Islet precursor cell (in vitro differentiated cells): ENCODE measurements at places on chromosomes 12 and 14.

DNA sequence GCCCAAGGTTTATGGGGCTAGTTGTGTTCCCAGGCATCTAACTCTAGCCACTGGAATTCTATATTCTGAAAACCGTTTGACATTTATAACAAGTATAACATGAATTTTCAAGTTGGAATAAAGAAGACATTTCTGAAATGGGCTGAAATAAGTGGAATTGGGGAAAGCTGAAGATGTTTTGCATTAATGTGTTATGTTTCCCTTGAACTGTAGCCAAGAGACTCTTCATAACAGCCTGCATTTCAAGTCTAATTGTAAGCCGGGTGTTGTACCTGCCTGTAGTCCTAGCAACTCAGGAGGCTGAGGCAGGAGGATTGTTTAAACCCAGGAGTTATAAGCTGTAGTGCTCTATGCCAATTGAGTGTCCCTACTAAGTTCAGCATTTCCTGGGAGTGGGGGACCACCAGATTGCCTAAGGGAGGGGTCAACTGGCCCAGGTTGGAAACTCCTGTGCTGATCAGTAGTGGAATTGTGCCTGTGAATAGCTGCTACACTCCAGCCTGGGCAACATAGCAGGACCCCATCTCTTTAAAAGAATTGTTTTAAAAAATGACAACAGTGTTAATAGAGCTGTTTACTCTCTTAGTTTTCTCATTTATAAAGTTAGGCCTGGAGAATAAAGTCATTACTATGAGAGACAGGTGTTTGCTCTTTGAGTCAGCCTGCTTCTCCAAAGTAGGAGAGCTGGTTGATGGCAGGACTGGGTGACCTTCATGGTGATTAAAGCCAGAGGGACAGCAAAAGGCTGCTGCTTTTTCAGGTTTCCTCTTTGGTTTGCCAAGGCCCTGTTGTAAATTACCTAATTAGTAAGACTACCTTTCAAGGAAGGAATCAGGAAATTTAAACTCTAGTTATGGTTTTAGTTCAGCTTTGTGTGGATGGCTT is 483.6 kb upstream of the RGS6 start:
- no peak for DNase-seq

GRCh38 chr12:49949866-49950265 is 671 bp upstream of the AQP2 start:
- DNase-seq: no peak

DNA sequence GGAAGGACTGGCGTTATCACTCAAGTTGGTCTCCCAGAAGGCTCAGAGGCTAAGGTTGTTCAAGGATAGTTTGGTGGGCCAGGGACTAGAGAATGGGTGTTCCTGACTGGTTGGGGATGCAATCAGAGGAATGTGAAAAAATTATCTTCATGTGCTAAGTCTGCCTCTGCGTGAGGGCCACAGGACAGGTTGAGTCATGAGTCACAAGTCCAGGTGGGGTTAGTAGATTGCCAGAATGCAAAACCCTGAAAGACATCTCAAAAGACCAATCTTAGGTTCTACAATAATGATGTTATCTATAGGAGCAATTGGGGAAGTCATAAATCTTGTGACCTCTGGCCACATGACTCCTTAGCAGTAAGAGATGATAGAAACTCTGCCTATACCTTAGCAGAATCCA is 220.1 kb upstream of the EEA1 start:
- peak; percentile 80 for DNase-seq

- no peak for DNase-seq
These were observed 336.4 kb upstream of the E2F7 start for GRCh38 chr12:77401770-77402081.

GRCh38 chr12:50542448-50542847 is 37.7 kb downstream of the DIP2B start:
- no peak for DNase-seq

- no peak for DNase-seq
These were observed 29.1 kb upstream of the ADAM20 start for GRCh38 chr14:70563869-70564268.

DNA sequence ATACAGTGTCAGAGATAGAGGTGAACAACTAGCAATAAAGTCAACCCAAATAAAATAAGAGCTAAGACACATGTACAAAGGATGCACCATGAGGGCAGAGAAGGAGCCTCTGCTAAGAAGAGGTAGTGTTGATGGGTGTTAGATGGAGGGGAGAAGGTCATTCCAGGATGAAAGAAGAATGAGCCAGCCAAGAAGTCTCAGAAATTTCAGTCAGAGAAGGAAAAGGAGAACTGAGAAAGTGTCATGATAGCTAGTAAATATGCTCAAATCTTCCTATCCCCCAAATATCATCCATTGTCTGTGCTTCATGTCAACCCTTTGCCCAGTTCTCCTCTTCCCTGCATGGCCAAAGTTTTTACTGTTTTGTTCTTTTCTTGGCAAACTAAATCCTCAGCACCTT is 225.2 kb upstream of the BTG1 start:
- DNase-seq: no peak

DNA sequence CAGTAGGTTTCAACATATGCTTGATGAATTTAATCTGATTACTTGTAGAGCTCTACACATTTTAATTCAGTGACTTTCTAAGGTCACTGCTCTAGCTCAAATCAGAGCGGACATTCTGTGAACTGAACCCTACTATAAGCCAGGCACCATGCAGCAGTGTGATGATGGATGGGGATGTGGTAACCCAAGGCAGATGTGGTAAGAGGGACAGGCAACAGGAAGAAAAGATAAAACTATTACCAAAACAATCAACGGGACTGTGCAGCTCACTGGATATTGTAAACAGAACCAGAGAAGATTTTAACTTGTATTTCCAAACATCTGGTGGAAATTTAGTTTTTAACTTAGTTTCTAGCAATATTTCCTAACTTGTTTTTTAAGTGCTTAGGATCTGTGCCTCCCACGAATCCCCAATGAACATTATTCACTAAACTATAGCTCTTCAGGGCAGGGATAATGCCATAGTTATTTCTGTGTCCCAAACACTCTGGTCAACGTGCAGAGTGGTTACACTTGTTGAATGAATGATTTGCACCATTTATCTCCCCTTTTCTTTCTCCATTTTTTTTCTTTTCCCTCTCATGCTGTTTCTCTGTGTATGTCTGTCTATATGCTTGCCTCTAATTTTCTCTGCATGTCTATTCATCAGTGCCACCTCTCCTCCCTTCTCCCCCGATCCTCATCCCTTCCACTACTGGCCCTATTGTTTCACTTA is 3.0 kb downstream of the ERO1A start:
- no peak for DNase-seq

- DNase-seq: no peak
These were observed 206.9 kb upstream of the AMIGO2 start for GRCh38 chr12:47286676-47287075.

GRCh38 chr14:91351512-91351862 is 66.1 kb downstream of the CCDC88C start:
- DNase-seq: no peak

DNA sequence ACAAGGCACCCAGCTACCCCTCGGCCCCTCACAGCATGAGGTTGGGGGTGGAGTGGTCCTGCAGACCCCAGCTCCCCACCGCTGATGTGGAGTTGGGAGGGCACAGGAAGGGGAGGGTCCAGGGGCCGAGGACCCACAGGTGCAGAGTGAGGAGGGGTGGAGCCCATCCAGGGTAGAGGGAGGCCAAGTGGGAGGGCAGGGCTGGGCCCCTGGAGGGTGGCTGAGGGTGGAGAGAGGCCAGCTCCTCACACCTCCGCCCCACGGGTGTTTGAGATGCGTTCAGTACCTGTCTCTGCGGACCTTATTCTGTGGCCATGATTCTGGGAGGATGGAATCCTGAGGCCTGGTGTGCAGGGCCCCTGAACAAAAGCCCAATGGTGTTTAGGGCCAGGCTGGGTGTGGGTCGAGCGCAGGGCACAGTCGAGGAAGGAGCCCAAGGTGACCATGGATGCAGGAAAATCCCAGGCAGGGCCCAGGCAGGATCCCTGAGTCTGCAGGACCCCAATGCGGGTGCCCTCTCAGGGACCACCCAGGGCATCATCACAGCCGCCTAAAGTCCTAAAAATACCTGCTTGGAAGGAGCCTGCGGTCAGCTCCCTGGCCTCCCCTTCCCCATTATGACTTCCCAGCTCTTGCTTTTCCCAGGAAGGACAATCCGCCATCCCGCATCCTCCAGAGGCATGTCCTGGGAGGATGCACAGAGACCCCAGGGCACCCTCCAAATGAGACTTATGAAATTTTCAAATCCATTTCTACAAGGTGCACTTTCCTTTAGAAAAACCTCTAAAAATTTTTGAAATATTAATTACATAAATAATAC is 377.1 kb upstream of the SFSWAP start:
- peak; percentile 29 for DNase-seq

DNA sequence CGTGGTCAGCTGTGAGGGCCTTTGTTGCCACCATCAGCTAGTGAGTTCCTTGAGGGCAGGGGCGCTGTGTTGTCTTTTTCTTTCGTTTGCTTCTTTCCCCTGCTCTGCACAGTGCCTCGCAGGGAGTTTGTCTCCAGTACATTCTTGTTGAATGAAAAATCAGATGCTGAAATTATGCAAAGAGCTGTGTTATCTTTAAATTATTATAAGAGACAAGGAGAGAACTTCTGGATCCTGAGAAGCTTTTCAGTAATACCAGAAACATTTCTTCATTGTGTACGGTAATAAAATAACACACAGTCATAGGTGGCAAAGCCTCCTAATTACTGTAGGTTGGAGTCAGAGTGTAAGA is 14.9 kb downstream of the EML1 start:
- no peak for DNase-seq

- no peak for DNase-seq
These were observed 17.9 kb upstream of the NPAS3 start for GRCh38 chr14:32920696-32921276.

DNA sequence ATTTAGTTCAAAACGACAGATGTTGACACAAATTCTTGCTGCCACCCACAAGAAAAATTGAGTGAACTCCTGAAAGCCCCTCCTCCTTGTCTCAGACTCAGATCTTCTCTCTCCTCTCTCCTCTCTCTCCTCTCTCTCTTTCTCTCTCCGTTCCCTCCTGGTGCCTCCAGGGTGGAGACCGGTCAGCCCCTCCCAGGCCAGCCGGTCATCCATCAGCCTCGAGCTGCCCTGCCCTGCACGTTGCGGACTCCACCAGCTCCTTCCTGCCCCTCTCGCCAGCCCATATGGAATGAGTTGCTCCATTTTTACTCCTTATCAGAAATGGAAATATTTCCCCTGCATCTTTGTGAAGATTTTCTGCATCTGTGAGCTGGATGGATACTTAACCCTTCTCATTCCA is 103.8 kb downstream of the TBX5 start:
- DNase-seq: no peak

DNA sequence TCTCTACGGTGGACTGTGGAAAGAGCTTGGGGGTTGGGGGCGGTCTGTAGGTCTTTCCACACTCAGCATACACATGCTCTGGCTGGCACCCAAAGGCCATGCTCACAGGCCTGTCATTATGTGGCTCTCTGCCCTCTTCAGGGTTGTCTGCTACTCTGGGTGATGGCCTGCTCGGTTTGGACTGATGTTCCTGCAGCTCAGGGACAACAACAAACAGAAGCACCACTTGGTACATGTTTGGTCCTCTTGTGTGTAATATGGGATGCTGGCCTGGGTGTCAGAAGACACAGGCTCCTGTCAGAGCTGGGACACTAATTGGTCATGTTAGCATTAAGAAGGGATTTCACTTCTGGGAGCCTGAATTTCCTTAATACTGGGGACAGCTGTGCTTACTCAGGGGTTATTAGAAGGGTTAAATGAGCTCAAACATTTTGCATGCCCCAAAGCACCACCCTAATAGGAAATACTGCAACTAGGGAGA is 32.7 kb upstream of the SELPLG start:
- DNase-seq: no peak

DNA sequence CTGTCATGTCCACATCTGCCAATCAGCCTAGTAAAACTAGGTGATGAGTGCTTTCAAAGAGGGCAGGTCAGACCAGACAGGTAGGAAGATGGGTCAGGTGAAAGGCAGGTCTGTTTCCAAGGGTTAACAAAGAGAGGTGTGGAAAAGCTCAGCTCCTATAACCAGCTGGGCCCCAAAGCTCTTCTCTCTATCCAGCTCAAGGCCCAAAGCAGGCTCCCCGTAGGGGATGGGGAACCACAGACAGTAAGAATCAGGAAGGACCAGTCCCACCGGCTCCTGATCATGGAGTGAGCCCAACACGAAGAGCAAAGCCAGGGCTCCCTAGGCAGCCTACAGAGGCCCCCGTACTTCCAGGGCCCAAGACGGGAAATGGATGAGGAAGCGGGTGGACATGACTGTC is 83.2 kb downstream of the TTC9 start:
- DNase-seq: no peak

GRCh38 chr14:102922490-102923200 is at the start of gene AMN:
AMN (plus strand) TSS chr14:102922663; CDS start chr14:102922689, 26 bp downstream.
- DNase-seq: no peak

- no peak for DNase-seq
These were observed 720.1 kb upstream of the TMEM132C start for GRCh38 chr12:127546721-127547505.

DNA sequence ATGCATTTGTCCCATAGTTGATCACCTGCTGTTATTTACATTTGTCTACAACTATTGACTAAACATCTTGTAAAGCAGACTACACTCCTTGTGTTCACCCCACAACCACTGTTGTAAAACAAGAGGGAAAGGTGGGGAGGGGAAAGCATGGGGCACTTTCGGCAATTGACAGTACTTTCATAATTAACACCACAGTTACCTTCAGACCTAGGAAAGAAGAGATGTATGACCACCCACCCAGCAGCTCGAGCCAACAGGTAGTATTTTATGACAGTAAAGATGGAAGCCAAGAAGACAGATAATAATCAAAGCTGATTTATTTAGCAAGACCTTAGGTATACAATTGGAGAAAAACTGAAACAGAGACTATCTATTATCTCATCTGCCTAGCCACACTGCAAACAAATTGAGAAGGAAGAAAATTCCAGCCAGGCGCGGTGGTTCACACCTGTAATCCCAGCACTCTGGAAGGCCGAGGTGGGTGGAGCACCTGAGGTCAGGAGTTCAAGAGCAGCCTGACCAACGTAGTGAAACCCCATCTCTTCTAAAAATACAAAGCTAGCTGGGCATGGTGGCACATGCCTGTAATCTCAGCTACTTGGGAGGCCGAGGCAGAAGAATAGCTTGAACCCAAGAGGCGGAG is 11.2 kb downstream of the HECTD4 start:
- DNase-seq: no peak

DNA sequence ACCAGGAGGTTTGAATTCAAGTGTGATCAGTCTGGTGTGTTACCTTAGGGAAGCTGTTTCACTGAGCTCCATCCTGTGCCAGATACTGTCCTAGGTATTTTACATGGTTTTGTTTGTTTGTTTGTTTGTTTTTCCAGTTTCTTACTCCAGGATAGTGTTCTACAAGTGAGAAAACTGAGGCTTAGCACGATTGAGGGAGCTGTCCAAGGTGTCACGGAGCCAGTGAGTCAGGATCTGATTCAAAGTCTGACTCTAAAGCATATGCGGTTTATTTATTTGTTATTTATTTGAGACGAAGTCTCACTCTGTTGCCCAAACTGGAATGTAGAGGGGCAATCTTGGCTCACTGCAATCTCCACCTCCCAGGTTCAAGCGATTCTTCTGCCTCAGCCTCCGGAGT is 79.7 kb upstream of the GNG2 start:
- DNase-seq: peak; percentile 63

- DNase-seq: peak; percentile 45
These were observed 3.4 kb downstream of the GSG1 start for GRCh38 chr12:13099844-13100604.

GRCh38 chr12:46084666-46085631 is 94.6 kb upstream of the SCAF11 start:
- no peak for DNase-seq

- DNase-seq: no peak
These were observed 100.2 kb upstream of the ALX1 start for GRCh38 chr12:85179680-85180270.

- no peak for DNase-seq
These were observed 521 bp upstream of the PAPLN start for GRCh38 chr14:73236752-73237218.

GRCh38 chr14:20803223-20803622 is 579 bp upstream of the RNASE1 start:
- DNase-seq: no peak
